ENCODE measurements at places on chromosomes 3 and 15. TPM values are rescaled to one million over a fixed set of nuclear protein-coding genes. Genes with fewer than 3 reads are reported as not detected.

RBP2 gene
- total RNA-seq, result not detected

ITPR1 gene
- 26.1 TPM for total RNA-seq

SLC38A3 gene
- 9.3 TPM for total RNA-seq

CA12 gene
- total RNA-seq, result not detected

TGM5 gene
- total RNA-seq, result not detected

ZNF385D gene
- total RNA-seq, result 10.8 TPM

SNRK gene
- total RNA-seq, result 36.8 TPM

TEX9 gene
- 0.92 TPM for total RNA-seq

OSTN gene
- total RNA-seq, result 3.7 TPM

CMTM7 gene
- 2.4 TPM for total RNA-seq

CIB2 gene
- total RNA-seq, result 9.1 TPM

CELSR3 gene
- 0.10 TPM for total RNA-seq

LMAN1L gene
- 5.3 TPM for total RNA-seq

CCDC33 gene
- total RNA-seq, result not detected
